ENCODE measurements at places on chromosomes 11 and 22. TPM values are rescaled to one million over a fixed set of nuclear protein-coding genes. Genes with fewer than 3 reads are reported as not detected.

GRCh38 chr22:43476751-43477725 lies 65.2 kb downstream of the MPPED1 start:
- H3K4me3 ChIP-seq = no peak overlapping the region
- no peak for DNase-seq
- H3K4me1 ChIP-seq = no peaks in the 10 kb centered on the region

DNA sequence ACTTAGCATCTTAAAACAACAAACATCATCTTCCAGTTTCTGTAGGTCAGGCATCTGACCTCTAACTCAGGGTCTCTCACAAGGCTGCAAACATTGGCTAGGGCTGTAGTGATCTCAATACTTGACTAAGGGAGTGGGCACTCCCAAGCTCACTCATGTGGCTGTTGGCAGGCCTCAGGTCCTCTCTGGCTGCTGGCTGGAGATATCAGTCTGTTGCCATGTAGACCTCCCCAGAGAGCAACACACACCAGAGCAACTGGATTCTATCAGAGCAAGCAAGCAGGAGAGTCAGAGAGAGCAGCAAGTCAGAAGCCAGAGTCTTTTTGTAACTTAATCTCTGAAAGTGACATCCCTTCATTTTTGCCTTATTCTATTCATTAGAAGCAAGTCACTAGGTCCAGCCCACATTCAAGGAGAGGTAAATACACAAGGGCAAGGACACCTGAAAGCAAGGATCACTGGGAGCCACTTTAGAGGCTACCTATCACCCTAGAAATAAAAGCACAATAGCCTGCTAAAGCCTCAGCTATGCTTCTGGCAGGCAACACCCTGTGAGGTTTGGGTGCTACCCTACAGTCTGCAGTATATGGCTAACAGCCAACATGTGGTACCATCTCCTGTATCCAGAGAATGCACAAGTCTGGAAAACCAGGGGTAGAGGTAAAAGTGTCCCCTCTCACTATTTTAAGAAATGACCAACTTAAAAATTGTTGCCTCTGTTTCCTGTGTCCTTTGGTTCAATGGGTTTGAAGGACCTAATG lies 33.5 kb upstream of the CD44 start:
- no peak for DNase-seq
- no peaks in the 10 kb centered on the region for H3K4me1 ChIP-seq
- no peaks in the 10 kb centered on the region for H3K36me3 ChIP-seq
- no peak overlapping the region for H3K27ac ChIP-seq
- H3K27me3 ChIP-seq = peaks cover 6% of the 10 kb centered on the region

GRCh38 chr22:44497218-44497904 lies 672 bp downstream of the RTL6 start:
- no peak overlapping the region for H3K27ac ChIP-seq
- peaks cover 24% of the 10 kb centered on the region for H3K36me3 ChIP-seq
- peak overlapping the region; percentile 66 for H3K4me3 ChIP-seq

DCDC1 gene
- polyA plus RNA-seq = 1.2 TPM

HORMAD2 gene
- not detected for polyA plus RNA-seq

All from large intestine (tissue), 12 donors.